ENCODE measurements at places on chromosomes 11 and 22. TPM values are rescaled to one million over a fixed set of nuclear protein-coding genes. Genes with fewer than 3 reads are reported as not detected.

DNA sequence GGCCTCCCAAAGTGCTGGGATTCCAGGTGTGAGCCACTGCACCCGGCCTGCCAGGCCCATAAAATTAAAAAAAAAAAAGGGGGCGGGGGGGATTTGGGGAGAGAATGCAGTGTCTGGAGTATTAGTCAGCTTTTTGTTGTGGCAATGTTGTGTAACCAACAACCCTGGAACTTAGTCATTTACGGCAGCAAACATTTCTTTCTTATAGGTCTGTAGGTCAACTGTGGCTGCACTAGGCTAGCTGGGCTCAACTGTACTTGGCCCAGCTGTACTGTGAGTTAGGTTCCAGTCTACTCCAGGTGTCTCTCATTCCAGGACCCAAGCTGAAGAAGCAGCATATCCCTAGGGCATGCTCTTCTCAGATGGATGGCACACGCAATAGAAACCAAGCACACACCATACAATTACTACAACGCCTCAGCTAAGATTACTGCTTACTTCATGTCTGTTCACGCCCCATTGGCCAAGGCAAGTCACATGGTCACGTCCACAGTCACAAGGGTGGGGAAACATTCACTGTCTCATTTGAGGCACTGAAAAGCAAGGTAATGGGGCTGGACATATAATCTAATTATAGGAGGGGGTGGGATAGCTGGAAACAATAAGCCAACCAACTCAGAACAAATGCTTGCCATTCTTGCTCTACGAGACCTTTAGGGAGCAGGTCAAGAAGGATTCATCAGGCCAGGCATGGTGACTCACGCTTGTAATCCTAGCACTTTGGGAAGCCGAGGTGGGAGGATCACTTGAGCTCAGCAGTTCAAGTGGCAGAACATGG lies 10.4 kb upstream of the SPINDOC start:
- peak; percentile 30 for DNase-seq

GRCh38 chr22:50687829-50688228 lies 15.2 kb downstream of the SHANK3 start:
- no peak for DNase-seq

GRCh38 chr22:47994045-47994444 lies 1231.6 kb downstream of the TBC1D22A start:
- DNase-seq, result no peak

- no peak for DNase-seq
Measured at GRCh38 chr11:71251761-71252268, 562 bp downstream of the SHANK2 start.

GRCh38 chr22:17172029-17172833 lies 13.2 kb upstream of the HDHD5 start:
- DNase-seq, result no peak

DNA sequence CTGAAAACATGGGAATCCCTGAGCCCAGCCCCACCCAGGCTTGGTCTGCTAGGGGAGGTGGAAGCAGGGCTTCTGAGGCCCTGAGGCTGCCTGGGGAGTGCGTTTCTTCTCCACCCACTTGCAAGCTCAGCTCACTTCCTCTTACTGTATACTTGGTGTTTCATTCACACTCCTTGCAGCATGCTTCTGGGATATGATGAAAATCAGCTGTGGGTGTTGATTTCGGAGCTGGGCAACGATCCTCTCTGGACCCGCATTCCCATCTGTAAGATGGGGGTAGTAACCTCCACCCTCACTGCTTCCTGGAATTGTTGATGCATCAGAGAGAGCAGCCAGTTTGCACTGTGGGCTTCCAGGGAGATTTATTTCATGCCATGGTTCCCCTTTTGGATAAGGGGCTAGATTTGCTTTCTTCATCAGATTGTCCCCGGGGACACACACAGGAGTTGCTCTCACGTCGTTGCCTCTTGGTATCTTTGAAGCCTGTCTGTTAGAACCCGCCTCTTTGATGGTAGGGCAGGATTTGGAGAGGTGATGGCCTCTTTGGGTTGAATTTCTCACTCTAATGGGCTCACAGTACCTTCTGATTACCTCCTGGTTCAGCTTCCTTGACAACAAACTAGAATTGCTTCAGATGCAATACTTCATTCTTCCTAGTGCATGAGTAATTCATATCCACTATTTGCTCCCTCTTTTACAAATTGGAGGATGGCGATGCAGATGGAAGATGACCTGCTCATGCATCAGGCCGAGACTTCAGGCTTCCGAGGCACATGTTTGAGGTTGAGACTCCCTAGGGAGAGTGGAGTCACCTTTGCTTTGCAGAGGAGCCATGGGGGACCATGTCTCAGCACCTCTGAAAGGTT lies 40.4 kb downstream of the BCR start:
- peak; percentile 50 for DNase-seq

- DNase-seq, result peak; percentile 96
Measured at GRCh38 chr11:94134651-94135512, 6.2 kb downstream of the PANX1 start.

The SMIM35 gene
- total RNA-seq, result not detected

The MRGPRX4 gene
- not detected for total RNA-seq

The PAX6 gene
- total RNA-seq, result not detected

The OR8G1 gene
- not detected for total RNA-seq

The XKR3 gene
- total RNA-seq, result not detected

The KRTAP5-10 gene
- total RNA-seq, result not detected

The CDHR5 gene
- total RNA-seq, result not detected

The FLRT1 gene
- 0.17 TPM for total RNA-seq

Data from fibroblast of lung (primary cell).